ENCODE measurements at places on chromosomes 6 and 20. TPM values are rescaled to one million over a fixed set of nuclear protein-coding genes. Genes with fewer than 3 reads are reported as not detected.
A peak's percentile ranks its signal among the peaks of the same experiment; 100 is the strongest.

- DNase-seq: no peak
Observed at GRCh38 chr6:158625881-158626305, 18.6 kb downstream of the DYNLT1 start.

ASIP gene
- not detected for total RNA-seq

DNA sequence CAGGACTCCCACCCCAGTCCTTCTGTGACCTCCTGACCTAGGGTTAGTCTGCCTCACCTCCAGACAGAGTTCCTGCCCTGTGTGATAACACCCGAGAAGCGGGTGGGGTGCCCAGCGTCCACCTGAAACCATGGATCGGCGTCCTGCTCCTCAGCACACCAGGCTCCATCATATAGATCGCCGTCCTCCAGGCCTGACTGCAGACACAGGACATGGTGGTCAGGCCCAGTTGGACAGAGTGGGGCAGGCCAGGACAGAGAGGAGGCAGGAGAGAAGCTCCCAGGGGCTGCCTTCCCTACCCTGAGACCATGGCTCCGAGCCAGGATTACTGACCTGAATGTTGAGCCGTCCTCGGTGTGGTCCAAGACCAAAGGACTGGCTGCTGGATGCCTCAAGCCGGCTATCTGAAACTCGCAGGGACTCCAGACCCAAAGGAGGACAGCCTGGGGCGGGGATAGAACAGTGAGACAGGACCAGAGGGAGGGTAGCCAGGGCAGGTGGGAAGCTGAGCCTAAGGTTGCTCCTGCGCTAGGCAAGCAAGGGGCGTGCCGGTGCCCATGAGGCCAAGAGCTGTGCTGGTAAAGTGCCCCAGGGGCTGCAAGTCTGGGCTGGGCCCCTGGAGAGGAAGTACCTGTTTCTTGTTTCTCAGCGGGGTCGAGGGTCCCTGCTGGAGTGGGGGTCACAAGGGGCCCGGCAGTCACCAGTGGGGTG lies 2.2 kb downstream of the CPXM1 start:
- no peak for DNase-seq

CFAP206 gene
- total RNA-seq: not detected

IRF4 gene
- 111 TPM for total RNA-seq

DNA sequence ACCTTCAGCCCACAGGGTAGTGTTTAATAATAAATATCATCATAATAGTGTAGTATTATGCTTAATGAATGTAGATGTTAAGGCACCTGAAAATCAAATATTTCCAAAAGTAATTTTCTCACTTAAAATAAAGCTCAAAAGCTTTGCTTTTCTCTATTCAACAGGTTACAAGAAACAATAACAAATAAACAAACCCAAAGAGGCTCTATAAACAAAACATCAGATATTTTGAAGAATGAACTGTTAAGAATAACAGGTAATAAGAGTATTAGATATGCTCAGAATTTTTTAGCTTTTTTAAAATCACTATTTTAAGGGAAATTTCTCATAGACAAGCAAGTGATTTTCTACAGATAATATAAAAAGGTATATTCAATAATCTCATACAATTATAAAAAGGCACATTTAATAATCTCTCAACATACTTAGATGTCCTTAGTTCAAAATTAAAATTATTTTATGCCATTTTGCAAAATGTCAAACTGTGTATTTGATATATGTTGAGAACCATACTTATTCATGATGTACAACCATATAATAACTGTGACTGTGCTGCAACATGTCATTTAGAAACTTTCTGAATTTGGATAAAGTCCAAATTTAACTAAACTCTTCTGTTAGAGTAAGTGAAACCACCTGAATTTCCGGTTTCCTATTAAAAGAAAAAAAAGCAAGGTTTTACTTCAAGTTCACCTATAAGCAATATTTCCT lies 35.8 kb downstream of the PHIP start:
- DNase-seq: no peak

DNA sequence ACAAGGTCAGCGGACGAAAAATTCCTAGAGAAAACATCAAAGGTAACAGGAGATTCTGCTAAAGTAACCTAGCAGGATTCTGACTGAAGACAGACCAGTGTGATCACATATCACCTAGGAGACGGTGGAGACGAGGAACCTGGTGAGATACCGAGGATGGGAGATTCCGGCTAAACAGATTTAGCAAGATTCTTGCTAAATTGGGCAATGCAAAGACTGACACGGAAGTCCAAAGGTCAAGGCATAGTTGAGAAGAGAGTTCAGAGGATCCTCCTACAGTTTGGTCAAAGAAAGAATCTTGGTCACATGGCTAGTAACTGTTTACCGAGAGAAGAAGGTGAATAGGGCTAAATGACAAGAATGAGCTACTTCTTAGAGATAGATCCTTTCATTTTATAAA lies 61.1 kb downstream of the TMEM170B start:
- DNase-seq: no peak

PPP1R16B gene
- total RNA-seq: 67.4 TPM

QRSL1 gene
- 14.7 TPM for total RNA-seq

DNA sequence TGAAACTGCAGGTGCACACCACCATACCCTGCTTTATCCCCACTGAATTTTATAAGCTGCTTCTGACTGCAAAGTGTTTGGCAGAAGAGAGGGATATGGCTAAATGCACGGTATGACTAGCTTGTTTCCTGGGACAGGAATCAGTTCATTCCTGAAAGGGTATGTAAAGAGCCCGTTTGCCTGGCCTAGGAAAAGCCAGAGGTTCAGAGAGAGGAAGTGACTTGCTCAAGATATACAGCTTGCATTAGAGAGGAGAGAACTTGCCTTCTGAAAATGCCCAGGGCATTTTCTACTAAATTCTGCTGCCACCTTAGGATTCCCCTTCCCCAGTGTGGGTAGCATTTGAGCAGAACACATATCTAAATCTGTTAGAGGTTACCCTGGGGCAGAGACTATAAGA lies 683 bp upstream of the GCNT2 start:
- DNase-seq: no peak

GRCh38 chr6:152954443-152954842 lies 28.4 kb downstream of the FBXO5 start:
- no peak for DNase-seq

DNA sequence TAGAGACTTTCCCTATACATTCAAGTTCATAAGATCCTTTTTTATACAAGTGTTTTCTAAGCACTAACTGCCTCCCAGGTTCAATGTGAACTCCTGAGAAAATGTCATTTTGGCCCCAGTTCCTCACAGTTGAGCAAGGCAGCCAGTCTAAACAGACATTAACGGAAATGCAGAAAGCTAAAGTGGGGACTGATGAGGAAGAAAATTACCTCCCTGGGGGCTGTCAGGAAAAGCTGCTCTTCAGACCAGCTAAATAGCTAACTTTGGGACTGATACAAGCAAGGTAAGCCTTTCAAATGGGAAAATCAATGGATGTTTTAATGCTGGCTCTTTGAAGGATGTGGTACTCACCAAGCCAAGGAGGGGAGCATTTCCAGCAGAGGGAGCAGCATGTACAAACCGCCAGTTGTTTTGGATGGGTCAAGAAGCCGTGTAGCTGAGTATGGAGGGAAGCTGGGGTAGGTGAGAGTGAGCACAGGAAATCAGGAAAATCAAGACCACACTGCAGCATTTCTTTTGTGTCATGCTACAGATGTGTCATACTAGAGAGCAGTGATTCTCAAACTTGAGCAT lies 180.8 kb upstream of the CHD6 start:
- DNase-seq: no peak

- DNase-seq: peak; percentile 44
Observed at GRCh38 chr6:125904871-125905270, 51.7 kb upstream of the HINT3 start.

- DNase-seq: no peak
Observed at GRCh38 chr20:40683221-40683893, 5.7 kb downstream of the MAFB start.

TUBB2B gene
- total RNA-seq: not detected

GRCh38 chr6:126955621-126956020 lies 162.8 kb upstream of the RSPO3 start:
- DNase-seq: no peak

- no peak for DNase-seq
Observed at GRCh38 chr6:166109608-166110007, 58.0 kb downstream of the TBXT start.

DNA sequence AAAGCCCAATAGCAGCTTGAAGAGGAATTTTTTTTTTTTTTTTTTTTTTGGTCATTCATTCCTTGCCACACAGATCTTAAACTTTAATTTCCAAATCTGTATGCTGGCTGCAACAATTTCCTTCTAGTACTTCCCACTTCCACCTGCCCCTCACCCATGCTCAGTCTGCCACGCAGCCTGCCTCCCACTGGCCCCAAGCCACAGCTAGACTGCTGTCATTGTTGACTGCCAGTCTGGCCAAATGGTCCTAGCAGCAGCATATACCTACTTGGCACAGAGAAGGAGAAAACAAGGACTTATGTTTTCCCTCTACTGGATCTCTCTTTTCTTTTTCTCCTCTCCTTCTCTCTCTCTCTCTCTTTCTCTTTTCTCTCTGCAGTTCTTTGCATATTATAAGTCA lies 118.3 kb upstream of the HEY2 start:
- DNase-seq: no peak

- peak; percentile 70 for DNase-seq
Observed at GRCh38 chr6:87139236-87139635, 16.1 kb upstream of the ZNF292 start.

GRCh38 chr20:42972591-42972990 lies 217.1 kb downstream of the PTPRT start:
- DNase-seq: no peak

- DNase-seq: peak; percentile 63
Observed at GRCh38 chr6:36118550-36119107, 11.7 kb upstream of the MAPK13 start.

DNA sequence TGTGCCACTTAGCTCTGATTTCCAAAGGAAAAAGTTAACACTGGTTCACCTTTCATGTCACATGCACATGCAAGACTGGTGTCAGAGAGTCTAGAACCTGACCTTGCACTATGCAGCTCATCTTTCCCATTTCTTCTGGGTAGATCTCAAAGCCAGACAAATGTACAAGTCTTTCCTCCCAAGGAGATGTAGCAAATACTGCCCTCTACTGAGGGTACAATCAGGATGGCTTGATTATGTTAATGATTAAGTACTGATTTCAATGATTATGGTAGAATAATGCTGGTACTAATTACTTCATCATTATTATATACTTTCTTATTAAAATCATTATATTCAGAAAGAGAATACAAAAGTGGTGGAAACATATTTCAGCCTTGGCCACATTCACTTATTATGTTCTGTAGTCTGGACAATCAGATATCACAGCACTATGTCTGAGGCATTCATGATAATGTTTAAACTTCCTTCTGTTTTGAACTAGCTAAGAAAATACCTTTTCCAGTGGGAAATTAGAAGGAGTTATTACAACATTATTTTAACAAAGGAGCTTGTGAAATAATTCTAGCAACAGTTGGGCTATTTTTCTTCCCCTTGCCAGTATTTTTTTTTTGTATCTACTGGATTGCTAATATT lies 68.5 kb upstream of the FOXO3 start:
- peak; percentile 16 for DNase-seq

DNA sequence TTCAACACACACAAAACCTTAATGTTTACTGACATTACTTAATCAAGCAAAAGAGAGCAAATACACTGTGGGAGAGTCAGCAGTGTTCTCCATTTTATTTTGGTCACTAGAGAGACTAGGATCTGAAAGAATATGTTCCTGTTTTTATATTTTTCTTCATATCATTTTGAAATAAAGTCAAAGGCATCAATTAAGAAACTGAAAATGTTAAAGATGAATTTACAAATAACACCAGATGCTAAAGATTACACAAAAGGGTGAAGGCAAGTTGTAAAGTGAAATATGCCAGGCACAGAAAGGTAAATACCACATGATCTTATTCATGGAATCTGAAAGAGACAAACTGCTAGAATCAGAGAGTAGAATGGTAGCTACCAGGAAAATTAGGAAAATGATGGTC lies 60.3 kb upstream of the FABP7 start:
- no peak for DNase-seq

DNA sequence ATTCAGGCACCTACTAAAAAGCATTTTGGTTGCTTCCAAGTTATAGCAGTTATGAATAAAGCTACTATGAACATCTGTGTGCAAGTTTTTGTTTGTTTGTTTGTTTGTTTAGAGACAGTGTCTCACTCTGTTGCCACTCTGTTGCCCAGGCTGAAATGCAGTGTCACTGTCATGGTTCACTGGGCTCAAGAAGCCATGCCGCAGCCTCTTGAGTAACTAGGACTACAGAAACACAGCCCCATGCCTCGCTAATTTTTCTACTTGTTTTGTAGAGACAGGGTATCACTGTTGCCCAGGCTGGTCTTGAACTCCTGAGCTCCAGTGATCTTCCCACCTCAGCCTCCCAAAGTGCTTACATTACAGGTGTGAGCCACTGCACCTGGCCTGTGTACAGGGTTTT lies 795.9 kb downstream of the EPHA7 start:
- no peak for DNase-seq

DNA sequence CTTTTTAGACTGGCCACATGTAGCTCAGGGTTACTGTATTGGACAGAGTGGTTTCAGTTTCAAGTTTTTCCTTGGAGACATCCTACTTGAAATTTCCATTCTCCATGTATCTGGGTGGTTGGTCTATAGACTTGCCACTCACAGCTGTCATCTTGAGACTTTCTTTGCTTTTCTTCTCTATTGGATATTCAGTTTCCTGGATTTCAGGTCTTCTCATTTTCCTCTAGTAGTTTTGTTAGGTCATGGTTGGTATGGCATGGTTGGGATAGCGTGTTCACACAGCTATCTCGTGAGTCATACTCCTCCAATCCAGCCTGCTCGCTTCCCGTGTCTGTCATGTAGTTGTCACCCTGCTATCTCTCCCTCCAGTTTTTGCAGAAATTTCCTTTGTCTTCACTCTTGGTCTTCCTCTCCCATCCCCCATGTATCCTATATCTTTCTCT lies 48.3 kb downstream of the PTPN1 start:
- no peak for DNase-seq

- no peak for DNase-seq
Observed at GRCh38 chr20:2760297-2760951, 40.0 kb downstream of the CPXM1 start.

GRCh38 chr6:83442752-83443151 lies 11.9 kb upstream of the ME1 start:
- DNase-seq: no peak

- DNase-seq: no peak
Observed at GRCh38 chr20:11323816-11324215, 593.9 kb upstream of the BTBD3 start.

CSNK2A1 gene
- total RNA-seq: 133 TPM

GRCh38 chr20:38148328-38149102 lies 16.6 kb downstream of the TGM2 start:
- no peak for DNase-seq

DNA sequence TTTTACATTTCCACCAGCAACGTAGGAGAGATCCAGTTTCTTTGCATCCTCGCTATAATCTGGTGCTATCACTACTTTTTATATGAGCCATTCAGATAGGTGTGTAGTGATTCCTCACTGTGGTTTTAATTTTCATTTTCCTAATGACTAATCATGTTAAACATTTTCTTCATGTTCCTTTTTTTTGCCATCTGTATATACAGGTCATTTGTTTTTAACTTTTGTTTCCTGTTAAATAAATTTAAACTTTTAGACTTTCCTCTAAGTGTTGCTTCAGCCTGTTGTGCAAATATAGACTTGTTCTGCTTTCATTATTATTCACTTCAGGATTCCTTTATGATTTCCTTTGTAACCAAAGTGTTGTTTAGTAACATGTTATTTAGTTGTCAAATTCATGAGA lies 697.4 kb downstream of the PTPRT start:
- no peak for DNase-seq

GRCh38 chr20:26169506-26169905 lies 472.9 kb upstream of the ZNF337 start:
- no peak for DNase-seq

- DNase-seq: no peak
Observed at GRCh38 chr6:37454420-37455140, 21.6 kb downstream of the CMTR1 start.

CITED2 gene
- 76.7 TPM for total RNA-seq

All from activated CD4-positive, alpha-beta T cell treated with anti-CD3 and anti-CD28 coated beads, Interleukin-2, amount 10 ng/mL, durations not matched to agents 7 days and 5 days (primary cell).